Fibroblast of the conjunctiva (primary cell): ENCODE measurements at places on chromosomes 5 and 9.
A peak's percentile ranks its signal among the peaks of the same experiment; 100 is the strongest.

- DNase-seq, result no peak
Observed at GRCh38 chr5:33275391-33275790, 165.4 kb upstream of the TARS1 start.

GRCh38 chr5:100772006-100772405 lies 131.1 kb downstream of the ST8SIA4 start:
- DNase-seq, result no peak

GRCh38 chr5:139105621-139106071 lies 92.5 kb downstream of the SIL1 start:
- no peak for DNase-seq

DNA sequence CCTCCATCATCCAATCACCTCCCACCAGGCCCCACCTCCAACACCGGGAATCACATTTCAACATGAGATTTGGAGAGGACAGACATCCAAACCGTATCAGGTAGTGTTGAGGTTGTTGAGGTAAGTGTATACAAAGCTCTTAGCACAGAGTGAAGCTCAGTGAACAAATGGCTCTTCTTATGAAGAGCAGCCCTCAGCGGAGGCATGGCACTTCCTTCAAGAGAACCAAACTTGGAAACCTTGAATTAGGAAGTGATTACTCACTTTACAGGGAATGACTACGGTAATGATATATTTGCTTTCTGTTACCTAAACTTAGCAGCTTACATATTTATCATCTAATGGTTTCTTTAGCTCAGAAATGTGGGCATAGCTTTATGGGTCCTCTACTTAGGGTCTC lies 92.8 kb downstream of the IQGAP2 start:
- no peak for DNase-seq

- no peak for DNase-seq
Observed at GRCh38 chr5:151253605-151253950, 593 bp downstream of the GM2A start.

GRCh38 chr9:85700330-85700729 lies 41.4 kb downstream of the AGTPBP1 start:
- no peak for DNase-seq

DNA sequence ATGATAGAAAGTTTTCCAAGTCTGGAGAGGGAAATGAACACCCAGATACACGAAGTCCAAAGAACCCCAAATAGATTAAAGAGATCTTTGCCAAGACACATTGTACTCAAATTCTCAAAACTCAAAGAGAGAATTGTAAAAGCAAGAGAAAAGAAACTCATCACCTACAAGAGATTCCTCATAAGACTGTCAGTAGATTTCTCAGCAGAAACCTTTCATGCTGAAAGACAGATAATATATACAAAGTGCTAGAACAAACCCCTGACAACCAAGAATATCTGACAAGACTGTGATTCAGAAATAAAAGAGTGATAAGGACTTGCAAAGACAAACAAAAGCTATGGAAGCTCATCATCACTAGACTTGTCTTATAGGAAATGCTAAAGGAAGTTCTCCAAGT lies 326.7 kb upstream of the ZNF608 start:
- DNase-seq, result no peak

GRCh38 chr9:115401756-115402327 lies 283.9 kb upstream of the TNC start:
- no peak for DNase-seq

GRCh38 chr9:4574657-4575243 lies 84.5 kb downstream of the SLC1A1 start:
- DNase-seq, result no peak

DNA sequence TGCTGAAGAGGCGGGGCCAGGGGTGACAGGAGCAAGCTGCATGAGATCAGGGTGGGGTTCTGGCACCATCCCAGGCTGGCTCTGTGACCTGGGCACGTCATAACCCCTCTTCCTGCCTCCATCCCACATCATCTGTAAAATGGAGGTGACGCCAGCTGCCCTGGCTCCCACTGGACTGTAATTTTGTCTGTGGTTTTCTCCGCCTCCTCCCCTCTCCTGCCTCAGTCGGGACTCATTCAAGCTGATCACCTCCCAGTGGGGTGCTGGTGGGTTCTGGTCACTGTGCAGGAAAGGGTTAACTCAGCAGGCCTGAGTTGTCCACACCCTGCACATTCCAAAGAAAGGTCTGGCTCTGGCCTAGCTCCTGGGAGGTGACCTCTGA lies 128.2 kb downstream of the RXRA start:
- DNase-seq, result no peak

GRCh38 chr5:167514461-167514860 lies 777.0 kb upstream of the WWC1 start:
- DNase-seq, result no peak

GRCh38 chr9:133160742-133161546 lies 2.8 kb downstream of the GBGT1 start:
- peak; percentile 64 for DNase-seq

- no peak for DNase-seq
Observed at GRCh38 chr5:51377151-51378060, 5.8 kb upstream of the ISL1 start.

GRCh38 chr9:86547571-86547970 lies 193.4 kb upstream of the TUT7 start:
- DNase-seq, result no peak

DNA sequence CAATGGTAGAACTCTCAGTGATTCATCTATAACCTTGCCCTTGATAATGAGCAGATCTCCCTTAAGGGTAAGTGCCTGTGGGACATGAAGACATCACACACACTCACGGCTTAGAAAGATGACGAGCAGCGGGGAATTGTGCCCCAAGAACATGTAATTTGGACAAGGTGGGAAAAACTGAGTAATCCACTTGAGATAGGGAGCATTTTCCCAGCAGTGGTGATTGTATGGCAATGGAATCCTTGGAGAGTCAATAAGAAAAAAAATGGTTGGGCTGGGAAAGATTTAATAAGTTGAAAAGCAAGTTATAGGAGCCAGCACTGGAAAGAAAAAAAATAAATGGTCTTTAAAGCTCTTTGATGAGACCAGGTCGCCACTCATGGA lies 193.1 kb downstream of the GLIS3 start:
- DNase-seq, result no peak

DNA sequence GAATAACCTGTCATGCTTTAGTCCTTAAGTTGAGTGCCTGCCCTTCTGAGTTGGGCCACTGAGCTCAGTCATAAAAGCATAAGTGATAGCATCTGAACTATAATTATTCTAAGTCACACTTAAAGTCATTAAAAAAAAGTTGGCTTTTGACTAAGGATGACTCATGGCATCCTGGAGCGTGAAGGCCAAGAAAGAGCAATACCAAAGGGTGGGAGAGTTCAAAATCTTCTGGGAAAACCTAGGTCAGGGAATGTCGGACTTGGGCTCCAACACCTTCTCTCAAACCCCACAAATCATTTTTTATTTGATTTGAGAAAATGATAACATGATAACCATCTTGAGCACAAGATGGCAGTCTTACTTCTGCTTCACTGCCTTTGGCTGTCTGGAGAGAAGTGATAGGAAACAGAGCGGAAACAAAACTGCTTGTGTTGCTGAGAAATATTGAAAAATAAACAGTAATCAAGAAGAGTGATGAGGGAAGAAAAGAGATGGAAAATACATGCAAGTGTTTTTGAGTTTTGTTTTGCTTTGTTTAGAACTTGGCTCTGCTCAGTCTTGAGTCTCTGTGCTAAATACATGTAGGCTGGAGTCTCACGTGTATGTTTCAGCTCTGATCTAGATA lies 16.9 kb upstream of the NTRK2 start:
- no peak for DNase-seq

- DNase-seq, result no peak
Observed at GRCh38 chr5:93209476-93209875, 371.5 kb downstream of the NR2F1-AS1 start.

DNA sequence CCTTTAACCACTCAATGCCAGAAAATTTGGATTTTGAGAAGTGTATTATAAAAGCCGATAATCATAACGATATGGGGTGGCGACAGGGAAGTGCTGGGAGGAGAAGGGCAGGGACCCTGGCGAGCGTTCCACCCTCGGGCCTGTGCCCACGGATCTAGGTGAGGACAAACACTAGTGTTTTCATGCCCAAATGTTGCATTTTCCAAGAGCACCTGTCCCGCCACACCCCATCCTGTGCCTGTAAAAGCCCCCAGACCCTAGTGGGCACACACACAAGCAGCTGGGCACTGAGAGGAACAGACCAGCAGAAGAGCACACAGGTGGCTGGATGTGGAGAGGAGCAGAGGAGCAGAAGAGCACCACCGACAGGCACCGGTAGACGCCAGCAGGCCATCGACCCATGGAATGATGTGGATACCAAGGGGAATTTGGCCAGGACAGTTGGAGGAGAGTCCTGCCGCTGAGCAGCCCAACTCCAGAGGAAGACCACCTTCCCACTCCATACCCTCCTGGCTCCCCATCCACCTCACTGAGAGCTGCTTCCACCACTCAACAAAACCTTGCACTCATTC lies 315.0 kb downstream of the EDIL3 start:
- DNase-seq, result no peak

- no peak for DNase-seq
Observed at GRCh38 chr5:59725392-59725767, 168.1 kb downstream of the PDE4D start.

- no peak for DNase-seq
Observed at GRCh38 chr5:71586052-71586940, 844 bp upstream of the MCCC2 start.

GRCh38 chr9:114856942-114857315 lies 51.1 kb upstream of the TNFSF15 start:
- DNase-seq, result no peak

GRCh38 chr5:67996596-67996995 lies 219.0 kb upstream of the PIK3R1 start:
- no peak for DNase-seq

GRCh38 chr9:97484134-97484533 lies 17.3 kb upstream of the TMOD1 start:
- DNase-seq, result no peak

DNA sequence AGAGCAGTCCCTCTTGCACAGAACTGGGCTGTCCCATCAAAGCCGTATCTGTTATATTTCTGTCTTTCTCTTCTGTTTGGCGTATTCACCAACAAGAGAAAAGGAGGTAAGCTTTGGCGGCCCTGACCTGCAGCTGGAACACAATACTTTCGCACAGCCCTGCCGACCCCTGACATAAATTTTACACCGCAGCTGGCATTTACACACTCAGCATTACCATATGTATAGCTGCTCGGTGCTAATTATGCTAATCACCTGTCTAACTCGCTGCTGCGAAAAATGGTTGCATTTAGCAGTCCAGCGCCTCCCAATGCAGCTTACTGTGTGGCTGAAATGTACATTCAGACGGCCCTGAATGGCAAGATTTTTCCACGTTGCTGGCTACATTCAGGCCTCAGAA lies 20.8 kb downstream of the PTCH1 start:
- DNase-seq, result no peak

GRCh38 chr5:133244242-133244641 lies 192.4 kb downstream of the HSPA4 start:
- no peak for DNase-seq

DNA sequence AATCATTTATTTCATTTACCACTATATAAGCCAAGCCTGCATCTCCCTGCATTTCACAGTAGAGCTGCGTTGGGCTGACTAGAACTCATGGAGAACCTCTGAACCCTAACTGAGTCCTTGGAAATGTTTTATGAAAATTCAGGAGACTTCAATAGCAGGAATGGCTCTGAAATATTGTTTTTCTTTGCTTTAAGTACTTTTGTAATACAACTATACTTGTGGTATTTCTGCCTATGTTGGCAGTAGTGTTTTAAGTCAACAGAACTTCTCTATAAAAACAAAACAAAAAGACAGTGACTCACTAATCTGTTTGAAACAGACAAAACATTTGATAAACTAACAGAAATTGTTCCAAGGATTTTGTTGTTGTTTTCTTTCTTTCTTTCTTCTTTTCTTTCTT lies 489.2 kb upstream of the MEF2C start:
- no peak for DNase-seq

DNA sequence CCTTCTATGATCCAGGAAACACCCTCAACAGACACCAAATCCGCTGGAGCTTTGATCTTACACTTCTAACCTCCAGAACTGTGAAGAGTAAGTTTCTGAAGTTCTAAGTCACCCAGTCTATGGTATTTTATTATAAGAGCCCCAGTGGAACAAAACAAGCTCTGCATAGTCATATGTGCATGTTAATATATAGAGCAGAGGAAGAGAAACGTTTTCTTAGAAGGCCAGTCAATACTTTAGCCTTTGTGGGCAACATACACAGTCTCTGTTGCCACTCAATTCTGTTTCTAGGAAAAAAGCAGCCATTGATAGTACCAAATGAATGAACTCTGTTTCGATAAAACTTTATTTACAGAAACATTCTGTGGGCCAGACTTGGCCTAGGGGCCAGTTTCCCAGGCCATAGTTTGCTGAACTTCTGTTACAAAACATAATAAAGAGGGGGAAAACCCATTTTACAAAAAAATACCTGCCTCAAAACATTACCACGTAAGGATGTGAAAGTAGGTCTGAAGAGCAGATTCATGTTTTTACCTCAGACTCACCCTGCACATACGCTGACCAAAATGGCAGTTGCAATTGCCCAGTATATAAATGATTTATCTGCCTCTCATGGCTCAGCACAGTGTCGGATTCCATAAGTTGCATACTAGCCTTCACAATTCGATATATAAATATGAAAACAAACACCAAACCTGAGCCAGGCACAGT lies 350.5 kb downstream of the SLIT3 start:
- DNase-seq, result no peak

DNA sequence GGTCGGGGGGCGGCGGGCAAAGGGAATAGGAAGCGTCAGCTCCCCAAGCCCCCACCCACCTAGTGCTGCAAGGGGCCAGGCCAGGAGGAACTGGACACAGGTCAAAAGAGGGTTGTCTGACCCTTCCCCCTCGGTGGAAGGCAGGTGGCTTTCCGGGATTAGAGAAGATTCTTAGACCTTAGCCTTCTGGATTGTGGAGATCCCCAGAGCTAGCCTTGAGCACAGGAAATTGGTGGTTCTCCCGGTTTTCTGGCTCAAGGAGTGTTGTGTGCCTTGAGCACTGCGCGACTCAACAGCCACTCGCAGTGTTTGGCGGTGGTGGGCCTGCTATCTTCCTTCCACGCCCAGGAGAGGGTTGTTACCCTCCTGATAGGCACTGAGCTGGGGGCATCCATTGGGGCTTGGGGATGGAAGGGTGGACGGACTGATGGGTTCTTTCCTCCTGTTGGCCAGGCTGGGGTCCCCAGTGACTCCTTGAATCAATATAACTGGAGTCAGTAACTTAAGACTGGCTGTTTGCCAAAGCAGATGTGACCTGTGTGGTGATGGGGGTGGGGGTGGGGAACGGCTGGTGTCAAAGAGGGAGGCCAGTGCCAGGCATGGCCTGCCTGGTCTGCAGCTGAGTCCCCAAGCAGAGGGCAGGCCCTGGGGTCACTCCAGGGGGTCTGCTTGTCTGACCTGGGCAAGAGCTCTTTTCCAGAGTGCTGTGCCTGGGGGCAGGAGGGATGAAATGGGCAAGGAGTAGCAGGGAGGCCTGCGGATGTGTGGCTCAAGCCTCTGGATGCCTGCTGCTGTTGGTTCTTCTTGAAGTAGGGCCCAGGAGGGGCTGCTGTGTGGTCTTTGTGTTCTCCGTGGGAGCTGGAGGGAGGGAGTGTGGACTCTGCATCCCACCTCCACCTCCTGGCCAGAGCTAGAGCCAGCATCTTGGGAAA lies 2.1 kb downstream of the FGF18 start:
- no peak for DNase-seq

- no peak for DNase-seq
Observed at GRCh38 chr5:166338801-166339200, 1952.6 kb upstream of the WWC1 start.

GRCh38 chr5:87185838-87186237 lies 81.8 kb upstream of the RASA1 start:
- no peak for DNase-seq
